ENCODE measurements at places on chromosomes 13 and 19.

DNA sequence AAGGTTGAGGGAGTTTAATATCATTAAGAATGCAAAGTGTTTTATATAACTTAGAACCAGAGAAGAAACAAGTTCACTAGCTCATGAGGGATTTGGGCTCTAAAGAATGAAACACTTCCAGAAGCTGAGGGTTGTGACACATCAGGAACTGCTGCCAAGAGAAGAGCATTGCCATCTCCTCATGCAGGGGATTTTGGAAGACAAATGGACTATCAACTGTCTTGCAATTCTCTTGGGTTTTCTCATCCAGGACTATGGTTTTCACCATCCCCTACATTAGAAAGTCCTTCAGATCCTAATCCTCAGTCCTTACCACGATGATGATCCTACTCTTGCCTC, 59.7 kb upstream of the KL start:
- no peak for DNase-seq

- no peak for DNase-seq
Observed at GRCh38 chr19:28794301-28794700, 418.6 kb downstream of the UQCRFS1 start.

- DNase-seq = no peak
Observed at GRCh38 chr13:104641309-104641708, 1575.1 kb upstream of the SLC10A2 start.

DNA sequence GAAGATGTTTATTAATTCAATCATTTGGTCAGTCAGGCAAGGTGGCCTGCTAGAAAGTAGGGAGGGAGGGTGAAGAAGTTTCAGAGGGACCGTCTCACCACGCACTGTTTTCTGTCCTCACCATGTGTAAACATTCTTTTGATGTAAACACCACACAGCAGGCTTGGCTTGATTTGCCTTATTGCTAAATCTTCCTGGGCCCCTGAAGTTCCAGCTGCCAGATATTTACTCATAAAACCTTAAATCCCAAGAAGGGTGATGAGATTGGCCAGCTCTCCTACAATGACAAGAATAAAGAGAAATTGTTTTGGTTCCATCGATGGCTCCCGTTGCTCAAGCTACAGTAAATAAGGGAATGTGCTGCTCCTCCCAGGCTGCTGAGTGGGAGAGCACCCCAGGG, 198.2 kb upstream of the TMTC4 start:
- no peak for DNase-seq

DNA sequence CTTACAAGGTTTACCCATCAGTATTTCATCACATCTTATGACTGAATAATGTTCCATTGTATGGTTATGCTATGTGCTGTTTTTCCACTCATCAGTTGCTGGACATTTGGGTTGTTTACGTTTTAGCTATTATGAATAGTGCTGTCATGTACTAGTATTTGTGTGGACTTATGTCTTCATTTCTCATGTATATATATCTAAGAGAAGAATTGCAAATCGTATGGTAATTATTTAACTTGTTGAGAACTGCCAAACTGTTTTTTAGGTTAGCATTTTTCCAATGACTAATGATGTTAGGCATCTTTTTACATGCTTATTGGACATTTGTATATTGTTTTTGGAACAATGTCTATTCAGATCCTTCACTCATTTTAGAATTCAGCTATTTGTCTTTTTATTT, 368.3 kb downstream of the LMO7 start:
- DNase-seq = no peak

DNA sequence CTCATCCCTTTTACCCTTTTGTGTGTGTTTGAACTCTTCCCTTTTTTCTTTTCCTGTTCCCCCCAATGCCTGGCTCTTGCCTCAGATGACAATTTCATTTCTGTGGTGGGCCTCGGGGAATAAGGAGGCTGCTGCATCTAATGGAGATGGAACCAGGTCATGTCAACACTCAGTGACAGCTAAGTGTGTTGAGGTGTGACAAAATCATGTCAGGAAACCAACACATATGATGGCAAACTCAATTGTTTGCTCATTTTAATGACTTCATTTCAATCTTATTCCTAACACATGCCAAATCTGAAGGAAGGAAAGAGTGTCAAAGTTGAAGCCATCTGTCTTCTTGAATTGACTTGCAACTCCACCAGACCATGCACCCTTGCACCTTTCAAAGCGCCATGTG, 36.7 kb downstream of the TNFSF11 start:
- DNase-seq = no peak

DNA sequence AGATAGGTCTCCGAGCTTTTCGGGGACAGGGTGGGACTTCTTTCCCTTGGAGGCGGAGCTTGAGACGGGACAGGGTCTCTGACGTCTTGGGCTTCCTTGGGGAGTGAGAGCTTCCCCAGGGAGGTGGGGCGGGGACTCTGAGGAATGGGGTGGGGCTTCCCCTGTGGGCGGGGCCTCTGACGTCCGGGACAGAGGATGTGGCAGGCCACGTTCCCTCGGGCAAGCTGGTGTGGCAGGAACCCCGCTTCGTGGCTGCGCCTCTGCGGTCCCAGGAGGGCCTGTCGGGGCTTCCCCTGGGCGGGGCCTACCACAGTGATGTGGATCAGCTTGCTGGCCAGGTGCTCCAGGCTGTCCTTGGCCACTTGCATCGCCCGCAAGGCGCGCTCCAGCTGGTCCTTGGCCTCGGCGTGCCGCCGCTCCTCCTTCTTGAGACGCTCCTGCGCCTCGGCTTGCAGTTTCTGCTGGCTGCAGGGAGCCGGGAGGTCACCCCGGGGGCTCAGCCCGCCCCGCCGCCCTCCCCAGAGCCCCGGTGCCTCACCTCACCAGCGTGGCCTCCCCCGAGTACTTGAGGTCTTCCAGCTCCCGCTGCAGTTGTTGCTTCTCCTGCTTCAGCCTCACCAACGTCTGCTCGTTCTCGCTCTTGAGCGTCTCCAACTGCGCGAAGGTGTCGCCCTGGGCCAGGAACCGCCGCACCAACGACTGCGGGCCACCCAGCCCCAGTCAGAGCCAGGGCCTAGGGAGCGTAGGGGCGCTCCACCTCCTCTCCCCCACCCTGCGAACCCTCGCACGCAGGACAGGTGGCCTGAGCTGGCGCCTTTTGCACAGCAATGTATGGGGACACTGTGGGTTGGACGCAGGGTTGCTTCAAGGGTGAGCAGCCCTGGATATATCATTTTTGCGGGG, 3.3 kb upstream of the RGL3 start:
- peak; percentile 66 for DNase-seq

GRCh38 chr13:43363156-43363953, 340.0 kb downstream of the DNAJC15 start:
- DNase-seq = no peak

GRCh38 chr13:50123002-50123401, 107.8 kb downstream of the KCNRG start:
- DNase-seq = no peak

DNA sequence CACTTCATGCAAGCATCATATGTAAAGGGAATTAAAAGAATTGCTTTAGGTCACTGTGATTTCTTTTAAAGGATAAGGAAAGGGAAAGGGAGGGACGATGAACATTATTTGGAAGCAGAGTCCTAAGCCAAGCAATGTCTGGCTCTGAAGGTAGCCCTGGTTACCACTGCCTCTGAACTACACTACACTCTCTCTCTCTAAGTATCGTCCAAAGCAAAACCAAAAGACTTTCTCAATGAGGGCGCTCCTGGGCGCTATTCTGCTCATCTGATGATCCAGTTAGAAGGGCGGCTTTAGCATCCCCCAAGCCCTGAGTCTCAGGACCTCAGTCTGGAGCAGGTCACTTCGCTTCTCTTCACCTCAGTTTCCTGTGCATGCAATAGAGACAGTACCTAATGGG, 26.2 kb downstream of the FOXO1 start:
- DNase-seq = no peak

- DNase-seq = no peak
Observed at GRCh38 chr13:70183041-70183440, 74.8 kb upstream of the KLHL1 start.

- DNase-seq = no peak
Observed at GRCh38 chr19:48502350-48503018, 9.2 kb downstream of the LMTK3 start.

DNA sequence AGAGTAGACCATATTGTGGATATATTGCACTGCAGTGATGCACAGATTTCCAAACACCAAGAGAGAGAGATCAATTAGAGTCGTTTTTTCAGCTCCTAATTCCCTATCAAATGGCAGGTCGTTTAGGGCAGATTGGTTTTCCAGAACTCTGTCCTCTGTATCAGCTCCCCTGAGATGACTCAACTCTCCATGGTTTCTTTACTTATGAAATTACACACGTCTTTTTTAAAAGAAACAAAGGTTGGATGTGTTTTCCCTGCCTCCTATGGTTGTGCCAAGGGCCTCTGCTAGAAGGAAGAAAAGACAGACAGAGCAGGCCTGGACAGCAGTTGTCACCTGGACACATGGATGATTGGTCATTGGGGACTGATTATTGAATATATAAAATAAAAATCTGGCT, 478.1 kb upstream of the NBEA start:
- DNase-seq = no peak

DNA sequence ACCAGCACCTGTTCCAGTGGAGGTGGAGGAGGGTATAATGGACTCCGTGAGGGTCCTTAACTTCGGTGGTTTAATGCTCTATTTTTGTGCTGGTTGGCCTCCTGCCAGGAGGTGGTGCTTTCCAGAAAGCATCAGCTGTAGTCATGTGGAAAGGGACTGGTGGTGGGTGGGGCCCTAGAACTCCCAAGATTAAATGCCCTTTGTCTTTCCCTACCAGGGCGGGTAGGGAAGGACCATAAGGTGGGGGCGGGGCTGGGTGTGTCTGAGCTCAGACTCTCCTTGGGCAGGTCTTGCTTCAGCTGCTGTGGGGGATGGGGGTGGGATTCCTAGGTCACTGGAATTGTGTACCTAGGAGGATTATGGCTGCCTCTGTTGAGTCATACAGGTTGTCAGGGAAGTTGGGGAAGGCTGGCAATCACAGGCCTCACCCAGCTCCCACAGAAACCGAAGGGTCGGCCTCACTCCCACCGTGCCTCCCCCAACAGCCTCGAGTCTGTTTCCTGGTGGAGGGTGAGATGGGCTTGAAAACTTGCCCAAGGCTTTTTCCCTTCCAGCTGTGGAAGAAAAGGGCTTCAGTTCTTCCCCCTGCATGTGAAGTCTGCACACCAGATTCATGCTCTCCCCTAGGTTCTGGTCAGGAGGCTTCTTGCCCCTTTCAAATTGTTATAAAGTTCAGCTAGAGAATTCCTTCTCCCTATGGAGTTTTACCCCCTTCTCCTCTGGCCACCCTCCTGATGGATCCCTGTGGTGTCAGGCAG, 60.3 kb upstream of the CLDN10 start:
- no peak for DNase-seq

DNA sequence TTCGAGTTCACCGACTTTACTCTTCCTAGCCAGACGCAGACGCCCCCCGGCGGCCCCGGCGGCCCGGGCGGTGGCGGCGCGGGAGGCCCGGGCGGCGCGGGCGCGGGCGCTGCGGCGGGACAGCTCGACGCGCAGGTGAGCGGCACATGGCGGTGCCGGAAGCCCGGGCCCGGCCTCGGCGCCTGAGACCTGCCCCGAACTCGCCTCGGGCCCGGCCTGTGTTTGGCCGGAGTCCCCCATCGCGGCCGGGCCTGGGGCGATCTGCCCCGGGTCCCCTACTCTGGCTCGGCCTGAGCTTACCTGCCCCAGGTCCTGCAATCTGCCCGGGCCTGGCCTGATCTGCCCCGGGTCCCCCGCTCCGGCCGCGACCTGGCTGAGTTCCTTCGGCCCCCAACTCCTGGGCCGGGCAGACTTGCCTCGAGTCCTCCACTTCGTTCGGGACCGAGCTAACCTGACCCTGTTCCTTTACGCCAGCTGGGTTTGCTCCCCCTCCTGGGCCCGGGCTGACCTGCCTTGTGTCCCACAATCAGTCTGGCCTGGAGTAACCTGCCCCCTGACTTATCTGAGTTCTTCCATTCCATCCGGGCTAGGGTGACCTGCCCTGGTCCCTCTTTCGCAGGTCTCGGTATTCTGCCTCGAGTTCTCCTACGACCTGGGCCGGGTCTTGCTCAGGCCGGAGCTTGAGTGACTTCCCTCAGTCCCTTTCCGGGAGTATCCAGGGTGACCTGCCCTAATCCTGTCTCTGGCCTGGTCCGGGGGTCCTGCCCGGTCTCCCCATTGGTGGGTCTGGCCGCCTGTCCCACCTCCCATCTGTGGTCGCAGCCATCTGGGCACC, 764 bp downstream of the UPF1 start:
- peak; percentile 23 for DNase-seq

DNA sequence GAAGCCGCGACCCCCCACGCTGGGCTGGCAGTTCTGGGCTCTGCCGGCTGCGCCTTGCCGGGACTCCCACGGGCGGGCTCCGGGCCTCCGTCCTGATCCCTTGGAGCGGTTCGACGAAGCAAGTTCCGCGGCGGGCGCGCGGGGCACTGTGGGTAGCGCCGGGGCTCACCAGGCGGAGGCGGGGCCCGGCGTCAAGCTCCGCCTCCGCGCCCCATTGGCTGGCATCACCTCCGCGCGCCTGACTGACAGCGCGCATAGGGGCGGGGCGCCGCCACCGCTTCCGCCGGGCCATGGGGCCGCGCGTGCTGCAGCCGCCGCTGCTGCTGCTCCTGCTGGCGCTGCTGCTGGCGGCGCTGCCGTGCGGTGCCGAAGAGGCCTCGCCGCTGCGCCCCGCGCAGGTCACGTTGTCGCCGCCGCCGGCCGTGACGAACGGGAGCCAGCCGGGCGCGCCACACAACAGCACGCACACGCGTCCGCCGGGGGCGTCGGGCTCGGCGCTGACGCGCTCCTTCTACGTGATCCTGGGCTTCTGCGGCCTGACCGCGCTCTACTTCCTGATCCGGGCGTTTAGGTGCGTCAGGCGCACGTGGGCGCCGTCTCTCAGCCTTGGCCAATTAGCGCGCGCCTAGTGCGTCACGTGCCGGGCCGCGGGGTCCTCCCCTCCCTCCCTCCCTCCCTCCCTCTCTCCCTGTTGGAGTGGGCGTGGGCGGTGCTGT, at the start of gene FAM174C:
Gene FAM174C (plus strand): TSS at position 271 of the 716 bp plus-strand sequence. CDS start 20 bp downstream, at position 291.
- DNase-seq = peak; percentile 97

- DNase-seq = no peak
Observed at GRCh38 chr13:58620176-58620575, 988.6 kb downstream of the PCDH17 start.

DNA sequence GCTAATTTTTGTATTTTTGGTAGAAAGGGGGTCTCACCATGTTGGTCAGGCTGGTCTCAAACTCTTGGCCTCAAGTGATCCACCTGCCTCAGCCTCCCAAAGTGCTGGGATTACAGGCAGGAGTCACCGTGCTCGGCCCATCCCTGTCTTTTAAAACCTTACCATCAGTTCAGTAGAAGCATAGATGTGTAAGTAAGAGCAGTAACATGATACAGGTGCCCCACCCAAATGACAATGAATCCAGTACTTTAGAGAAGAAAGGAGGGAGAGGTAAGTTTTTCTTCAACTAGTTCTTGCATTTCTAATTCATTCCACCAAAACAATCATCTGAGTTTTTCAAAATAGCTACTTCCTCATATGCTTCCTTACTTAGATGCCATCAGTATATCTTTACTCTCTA, 21.9 kb downstream of the SPRY2 start:
- no peak for DNase-seq

Data from CD4-positive, alpha-beta T cell treated with Interleukin-6 for 4 hours (primary cell).